ENCODE measurements at places on chromosomes 4 and X.

DNA sequence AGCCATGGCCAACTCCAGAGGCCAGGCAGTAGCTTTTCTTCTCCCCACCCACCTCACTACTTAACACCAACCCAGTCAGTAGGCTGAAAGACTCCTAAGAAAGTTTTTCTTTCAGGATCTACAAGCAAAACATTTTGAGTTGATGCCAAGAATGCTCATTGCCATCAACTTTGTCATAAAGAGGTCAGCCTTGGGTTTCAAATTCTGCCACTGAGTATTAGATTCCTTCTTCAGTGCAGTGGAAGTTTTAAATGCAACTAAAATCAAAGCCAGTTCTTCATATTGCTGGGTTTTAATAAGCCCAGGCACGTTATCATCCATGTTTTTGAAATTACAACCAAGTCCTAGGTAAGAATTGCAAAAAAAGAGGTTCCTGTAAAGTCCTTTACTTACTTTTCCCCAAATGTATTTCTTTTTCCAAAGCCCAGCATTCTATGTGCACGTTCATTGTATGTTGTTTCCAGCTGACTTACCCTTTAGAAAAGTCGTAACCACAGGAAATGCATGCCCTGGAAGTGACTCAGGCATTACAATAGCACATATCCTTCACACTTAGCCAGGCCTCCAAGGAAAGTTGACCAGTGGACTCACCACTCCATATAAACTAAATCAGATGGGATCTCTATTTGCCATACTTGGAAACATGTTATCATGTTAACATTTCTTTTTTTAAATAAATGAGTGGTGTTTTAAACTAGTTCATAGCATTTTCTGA lies 229.9 kb downstream of the SOX3 start:
- DNase-seq = no peak

DNA sequence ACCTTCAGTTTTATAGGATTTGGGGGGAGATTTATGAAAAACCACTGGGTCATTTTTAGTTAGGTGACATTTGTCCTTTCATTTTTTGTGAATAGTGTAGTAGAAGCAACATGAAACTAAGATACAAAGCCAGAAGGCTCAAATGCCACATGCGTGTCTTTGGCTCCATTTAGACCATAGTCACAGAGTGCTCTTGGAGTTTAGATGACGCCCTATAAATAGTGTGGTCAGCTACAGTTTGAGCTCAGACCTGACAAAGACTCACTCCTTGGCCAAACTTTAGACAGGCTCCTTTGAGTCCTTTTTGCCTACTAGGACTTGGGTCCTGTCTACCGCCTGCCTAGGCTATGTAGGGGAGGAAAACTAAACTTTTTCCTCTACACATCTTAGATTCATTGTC lies 16.8 kb upstream of the PAGE1 start:
- DNase-seq = no peak

DNA sequence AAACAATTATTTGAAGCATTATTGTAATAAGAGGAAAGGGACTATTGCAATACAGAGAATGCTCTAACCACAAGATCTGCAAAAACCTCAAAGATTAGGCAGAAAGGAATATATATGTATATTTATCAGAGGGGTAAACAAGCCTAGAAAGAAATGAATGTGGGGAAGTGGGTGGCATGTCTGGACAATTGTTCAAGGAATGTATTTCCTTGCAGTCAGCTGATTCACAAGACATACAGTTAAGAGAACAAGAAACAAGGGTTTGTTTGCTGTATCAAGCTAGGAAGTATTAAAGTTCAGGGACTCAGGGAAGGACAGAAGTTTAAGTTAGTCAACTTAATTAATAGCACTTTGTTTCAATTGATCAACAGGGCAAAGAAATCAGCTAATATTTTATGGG lies 514.7 kb downstream of the CENPC start:
- no peak for DNase-seq

DNA sequence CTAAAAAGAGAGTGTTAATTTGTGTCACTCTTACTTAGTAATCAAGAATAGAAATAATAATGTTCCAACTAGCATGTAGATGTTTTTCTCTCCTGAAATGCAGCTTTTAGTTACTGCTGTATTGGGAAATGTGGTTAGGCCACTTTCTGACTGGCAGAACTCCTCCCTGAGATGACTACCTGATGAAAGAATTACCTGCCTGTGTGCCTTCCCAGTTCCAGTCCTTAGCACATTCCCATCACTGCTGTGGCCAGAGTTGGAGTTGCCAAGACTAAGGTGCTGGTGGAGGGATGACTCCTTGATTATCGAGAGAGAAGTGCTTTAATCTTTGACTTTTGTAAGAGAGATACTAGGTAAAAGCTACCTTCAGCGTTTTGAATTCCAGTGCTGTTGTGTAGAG lies 9.5 kb downstream of the GAB1 start:
- DNase-seq = no peak

- DNase-seq = no peak
Measured at GRCh38 chr4:132642016-132642817, 506.9 kb upstream of the PCDH10 start.

GRCh38 chrX:1592470-1593142 lies 1.2 kb downstream of the AKAP17A start:
- DNase-seq = no peak

DNA sequence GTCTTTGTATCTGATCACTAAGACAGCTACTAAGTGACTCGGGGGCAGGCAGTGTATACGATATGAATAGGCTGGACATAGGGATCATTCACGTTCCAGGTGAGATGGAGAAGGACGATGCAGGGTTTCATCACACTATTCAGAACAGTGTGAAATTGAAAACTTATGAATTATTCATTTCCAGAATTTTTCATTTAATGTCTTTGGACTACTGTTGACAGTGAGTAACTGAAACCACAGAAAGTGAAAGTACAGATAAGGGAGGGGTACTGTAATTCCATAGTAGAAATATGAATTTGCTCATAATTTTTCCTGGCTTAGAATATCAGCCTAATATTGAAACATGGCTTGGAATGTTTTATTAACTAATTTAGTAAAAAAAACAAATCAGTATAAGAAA lies 24.4 kb downstream of the TMEM144 start:
- DNase-seq = no peak

DNA sequence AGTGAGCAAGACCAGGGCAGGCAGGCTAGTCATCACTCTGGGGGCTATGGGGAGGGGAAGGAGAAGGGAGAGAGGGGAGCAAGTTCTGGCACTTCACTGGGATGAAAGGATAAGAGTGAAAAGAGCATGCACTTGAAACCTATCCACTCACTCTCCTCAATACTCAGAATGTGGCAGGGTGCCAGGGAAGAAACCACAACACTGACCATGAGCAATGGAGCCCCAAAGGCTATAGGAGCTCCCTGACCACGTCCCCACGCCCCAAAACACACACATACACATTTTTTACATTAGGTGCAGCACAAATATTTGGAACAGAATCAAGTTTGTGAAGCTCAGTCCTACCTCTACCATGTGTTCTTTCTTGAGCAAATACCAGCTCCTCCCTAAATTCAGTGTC lies 132.2 kb downstream of the IDS start:
- DNase-seq = no peak

- no peak for DNase-seq
Measured at GRCh38 chrX:53678667-53679066, 7.9 kb downstream of the HUWE1 start.

- peak; percentile 32 for DNase-seq
Measured at GRCh38 chr4:119627267-119628255, 1.0 kb downstream of the PDE5A start.

- no peak for DNase-seq
Measured at GRCh38 chrX:125544031-125544660, 224.5 kb downstream of the TEX13C start.
